ENCODE measurements at places on chromosomes 11 and 22.

GRCh38 chr11:77470504-77470903 lies 3.4 kb downstream of the PAK1 start:
- no peak for DNase-seq

- no peak for DNase-seq
Measured at GRCh38 chr11:75869661-75870455, 54.8 kb downstream of the UVRAG start.

DNA sequence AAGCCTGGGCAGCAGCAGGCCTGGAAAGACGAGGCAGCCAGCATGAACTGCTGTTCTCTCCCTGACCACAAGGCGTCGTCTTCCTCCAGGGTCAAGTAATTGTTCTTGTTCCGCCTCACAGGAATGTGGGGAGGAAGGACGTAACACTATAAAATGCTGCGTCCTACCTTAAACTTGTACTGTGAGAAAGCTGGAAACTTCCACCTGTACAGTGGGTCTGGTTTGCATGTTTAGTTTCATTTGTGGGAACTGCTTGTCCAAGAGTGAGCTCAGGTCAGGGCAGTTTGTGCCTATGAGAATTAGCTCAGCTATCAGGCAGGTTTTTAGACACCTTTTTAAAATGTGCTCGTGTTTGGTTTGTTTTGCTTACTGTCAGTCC lies 55.2 kb downstream of the PANX1 start:
- peak; percentile 15 for DNase-seq

DNA sequence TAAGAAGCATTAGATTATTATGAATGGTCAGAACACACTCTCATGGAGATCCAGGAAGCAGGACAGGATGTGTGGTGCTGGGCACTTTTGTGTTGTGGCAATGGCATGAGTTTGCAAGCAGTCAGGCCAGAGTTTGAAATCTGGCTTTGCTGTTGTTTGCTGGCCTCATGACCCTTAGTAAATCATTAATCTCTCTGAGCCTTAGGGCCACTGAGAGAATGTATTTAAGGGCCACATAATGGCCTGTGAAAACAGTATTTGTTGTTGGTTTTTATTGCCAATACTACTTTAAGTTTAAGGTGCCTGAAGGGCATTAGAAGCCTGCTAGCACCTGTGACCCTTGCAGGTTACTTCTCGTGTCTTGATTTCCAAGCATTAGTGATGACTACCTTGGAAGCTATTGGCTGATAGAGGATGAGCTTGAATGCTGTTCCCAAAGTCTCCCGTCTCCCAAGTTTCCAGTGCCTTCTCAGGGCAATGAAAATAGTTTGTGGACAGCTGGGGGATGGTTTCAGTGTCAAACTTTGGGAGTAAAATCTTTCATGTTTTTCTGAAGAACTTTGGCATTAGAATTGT lies 24.6 kb downstream of the STIM1 start:
- no peak for DNase-seq

GRCh38 chr11:120334894-120335462 lies 1.2 kb upstream of the ARHGEF12 start:
- peak; percentile 80 for DNase-seq

- peak; percentile 66 for DNase-seq
Measured at GRCh38 chr11:44096360-44097185, 1.1 kb downstream of the EXT2 start.

DNA sequence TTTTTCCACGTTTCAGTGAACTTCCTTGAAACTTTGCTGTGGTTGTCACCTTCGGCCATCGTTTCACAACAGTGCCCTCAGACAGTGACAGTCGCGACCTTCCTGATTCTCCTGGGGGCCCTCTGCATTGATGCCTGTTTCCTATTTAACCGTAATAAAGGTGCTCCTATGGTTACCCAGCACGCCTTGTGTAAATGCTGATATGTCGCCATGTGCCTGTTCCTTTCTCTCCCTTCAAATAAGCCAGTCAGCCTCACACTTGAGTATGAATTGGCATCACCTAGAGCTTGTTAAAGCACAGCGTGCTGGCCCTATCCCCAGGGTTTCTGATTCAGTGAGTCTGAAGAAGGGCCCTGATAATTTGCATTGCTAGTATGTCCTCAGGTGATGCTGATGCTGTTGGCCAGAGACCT lies 104.8 kb downstream of the MICAL2 start:
- DNase-seq = no peak

DNA sequence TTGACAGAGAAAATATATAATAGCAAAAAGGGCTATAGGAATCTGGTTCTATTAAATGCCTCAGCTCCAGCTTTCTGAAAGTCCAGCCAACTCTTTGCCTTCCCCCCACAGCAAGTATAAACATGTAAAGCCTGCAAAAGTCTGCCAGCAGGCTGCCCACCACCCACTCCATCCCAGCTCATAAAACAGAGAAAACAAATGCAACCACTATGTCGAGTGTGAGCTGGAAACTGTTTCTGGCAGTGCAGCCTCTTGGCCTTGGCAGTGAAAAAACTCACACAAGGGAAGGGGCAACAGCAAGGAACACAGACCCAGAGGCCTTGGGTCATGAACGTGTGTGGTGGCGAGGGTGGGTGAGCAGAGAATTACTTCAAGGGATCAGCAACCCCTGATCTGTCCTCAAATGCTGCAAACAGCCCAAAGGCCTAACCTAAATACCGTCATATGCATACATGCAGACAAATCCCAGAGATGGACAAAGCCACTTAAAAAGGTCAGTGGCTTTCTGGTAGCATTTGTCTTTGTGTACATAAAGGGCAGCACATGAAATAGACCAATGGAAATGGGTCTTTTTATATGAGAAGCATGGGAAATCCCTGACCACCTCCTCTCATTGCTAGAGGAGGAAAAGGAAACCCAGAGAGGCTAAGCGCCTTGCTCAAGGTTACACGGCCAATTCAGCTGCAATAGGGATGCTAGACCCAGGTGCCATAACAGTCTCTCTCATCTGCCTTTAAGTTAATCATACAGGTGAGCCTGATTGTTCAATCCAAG lies 74.8 kb downstream of the NAT10 start:
- no peak for DNase-seq

DNA sequence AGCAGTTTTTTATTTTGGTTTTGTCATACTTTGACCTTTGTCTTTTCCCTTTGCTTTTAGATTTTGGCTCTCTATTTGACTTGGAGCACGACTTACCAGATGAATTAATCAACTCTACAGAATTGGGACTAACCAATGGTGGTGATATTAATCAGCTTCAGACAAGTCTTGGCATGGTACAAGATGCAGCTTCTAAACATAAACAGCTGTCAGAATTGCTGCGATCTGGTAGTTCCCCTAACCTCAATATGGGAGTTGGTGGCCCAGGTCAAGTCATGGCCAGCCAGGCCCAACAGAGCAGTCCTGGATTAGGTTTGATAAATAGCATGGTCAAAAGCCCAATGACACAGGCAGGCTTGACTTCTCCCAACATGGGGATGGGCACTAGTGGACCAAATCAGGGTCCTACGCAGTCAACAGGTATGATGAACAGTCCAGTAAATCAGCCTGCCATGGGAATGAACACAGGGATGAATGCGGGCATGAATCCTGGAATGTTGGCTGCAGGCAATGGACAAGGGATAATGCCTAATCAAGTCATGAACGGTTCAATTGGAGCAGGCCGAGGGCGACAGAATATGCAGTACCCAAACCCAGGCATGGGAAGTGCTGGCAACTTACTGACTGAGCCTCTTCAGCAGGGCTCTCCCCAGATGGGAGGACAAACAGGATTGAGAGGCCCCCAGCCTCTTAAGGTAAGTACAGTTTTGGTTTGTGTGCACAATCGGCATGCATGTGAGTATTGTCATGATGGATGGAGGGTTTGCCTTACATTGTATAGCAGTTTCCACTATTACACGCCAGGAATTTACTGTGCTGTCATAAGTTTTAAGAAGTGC lies 25.0 kb downstream of the EP300 start:
- no peak for DNase-seq

DNA sequence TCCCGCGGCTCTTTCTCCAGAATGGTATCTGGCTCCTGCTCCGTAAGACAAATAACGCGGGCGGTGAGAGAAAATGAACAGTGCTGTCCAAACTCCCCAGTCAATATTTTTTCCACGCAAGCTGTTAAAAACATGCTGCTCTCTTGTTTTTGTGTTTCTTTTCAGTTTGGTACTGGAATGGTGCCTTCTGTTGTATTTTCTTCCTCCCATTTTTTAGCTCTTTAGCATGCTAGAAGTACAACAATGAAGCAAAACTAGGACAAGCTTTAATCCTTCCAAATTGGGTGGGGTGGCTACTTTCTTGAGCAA lies 599 bp upstream of the PPP2R1B start:
- DNase-seq = no peak

GRCh38 chr11:104943561-104943960 lies 24.8 kb downstream of the CASP4 start:
- no peak for DNase-seq

DNA sequence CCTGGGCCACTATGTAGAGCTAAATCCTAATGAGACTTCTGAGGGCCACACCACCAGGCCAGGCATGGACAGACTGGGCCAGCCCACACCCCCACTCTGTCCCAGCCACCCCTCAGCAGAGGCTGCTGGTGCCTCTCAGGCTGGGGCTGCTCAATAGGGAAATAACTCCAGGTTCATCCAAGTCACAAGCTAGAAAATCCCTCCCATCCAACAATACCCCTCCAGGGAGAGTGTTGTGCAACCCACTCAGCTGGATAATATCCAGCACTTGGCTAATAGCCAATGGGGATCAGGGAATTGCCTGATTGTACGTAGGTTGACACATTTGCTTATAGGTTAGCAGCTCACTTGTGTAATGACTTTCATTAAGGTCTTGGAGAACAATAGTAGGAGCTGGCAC lies 64.1 kb upstream of the WNT11 start:
- DNase-seq = no peak

- no peak for DNase-seq
Measured at GRCh38 chr11:841981-842369, 354 bp downstream of the POLR2L start.

DNA sequence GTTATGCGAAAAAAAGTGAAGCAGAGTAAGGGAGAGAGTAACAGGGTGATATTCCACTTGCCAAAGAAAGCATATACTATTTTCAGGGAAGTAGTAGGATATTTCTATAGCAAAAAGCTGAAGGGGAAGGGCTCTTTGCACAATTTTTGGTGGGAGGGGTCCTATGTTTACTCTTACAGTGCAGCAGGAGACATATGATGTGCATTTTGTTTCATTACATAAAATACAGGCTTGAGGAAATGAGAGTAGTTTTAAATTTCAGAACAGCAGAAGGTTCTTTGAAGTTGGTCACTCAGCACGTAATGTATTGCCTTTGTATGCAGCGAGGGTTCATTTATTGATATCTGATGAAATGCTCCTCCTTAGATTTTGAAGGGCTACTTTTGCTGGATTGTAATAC lies 3.1 kb upstream of the PIK3IP1 start:
- no peak for DNase-seq

DNA sequence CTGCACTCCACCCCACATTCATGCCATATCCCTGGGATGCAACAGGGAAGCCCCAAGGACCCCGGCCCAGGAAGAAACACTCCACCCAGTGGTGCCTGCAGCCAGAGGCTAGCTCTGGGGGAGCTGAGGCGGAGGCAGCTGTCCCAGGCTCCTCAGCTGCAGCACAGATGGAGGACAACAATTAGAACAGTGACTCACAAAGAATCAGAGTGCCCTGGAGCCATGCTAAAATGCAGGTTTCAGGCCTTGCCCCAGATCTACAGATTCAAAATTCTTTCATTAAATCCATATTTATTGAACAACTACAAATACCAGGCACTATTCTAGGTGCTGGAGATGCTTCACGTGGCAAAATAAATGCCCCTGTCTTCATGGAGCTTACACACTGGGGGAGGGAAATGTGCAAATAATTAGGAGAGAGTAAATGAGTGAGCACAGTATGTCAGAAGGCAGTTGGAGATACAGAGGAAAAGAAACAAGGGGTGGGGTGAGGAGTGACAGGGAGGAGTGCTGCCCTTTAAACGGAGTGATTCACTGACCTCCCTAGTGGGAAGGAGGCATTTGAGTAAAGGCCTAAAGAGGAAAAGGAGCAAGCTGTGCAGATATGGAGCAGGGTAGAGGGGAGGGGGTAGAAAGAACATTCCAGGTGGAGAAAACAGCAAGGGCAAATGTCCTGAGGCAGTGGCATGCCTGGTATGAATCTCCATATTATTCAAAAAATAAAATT lies 73.3 kb upstream of the CSNK2A3 start:
- no peak for DNase-seq

DNA sequence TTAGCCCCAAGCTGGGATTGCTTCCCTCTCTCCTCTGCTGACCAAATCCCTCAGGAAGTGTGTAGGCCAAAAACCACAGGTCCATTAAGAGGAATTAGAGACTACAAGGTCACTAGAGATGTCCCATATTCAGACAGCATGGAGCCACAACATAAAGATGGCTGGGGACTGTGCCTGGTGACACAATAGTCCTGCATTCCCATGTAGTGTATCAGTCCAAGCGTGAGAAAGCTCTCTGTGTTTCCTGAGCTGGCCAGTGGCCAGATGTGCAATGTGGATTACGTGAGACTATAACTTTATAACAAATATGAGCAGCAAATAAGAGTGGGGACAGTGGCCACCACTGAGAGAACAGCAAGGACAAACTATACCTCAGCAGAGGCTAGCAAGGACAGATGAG lies 7.6 kb upstream of the MS4A10 start:
- no peak for DNase-seq

DNA sequence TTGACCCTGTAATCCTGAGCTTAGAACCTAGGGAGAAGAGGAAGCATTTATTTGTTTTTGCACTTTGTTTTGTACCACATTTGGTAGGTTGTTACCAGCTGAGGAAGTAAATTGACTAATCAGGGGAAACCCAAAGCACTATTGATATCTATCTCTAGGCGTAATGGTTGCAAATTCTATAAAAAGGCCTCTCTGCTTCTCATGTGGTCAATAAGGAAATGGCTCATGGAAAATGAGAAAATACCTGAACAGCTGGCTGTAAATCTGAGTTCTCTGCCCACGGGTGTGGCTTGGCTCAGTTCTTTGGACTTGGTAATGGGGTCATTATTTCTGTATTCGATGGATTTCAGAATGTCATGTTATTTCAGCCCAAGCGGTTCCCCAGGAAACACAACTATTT lies 42.4 kb downstream of the BARX2 start:
- no peak for DNase-seq

DNA sequence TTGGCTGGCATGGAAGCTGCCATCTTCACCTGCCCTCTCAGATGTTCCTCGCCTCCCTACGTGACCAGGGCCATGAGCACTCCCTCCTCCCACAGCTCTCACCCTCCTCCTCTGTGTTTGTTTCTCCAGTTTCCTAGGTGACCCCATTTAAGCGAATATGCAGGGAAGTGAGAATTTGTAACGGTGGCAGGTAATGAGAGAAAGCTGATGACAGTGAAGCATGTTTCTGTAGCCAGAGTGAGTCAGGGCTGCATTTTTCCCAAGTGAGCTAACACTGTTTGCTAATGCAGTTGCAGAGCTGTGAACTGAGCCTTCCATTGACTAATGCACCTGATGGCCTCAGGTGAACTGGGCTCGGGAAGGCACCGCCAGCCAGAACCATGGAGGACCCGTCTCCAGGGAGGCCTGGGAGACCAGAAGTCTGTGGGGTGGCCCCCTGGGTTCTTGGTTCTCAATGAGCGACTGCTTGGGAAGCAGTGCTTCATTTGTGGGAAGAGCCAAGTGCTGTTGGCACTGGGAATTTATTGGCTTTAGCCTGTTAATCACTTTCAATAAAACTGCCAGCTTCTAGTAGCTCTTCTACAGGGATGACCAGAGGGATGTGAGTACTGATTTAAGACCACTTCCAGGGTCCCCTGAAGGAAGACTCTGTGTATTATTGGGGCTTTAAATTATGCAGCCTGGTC lies 64.5 kb downstream of the BARX2 start:
- DNase-seq = peak; percentile 98

- DNase-seq = peak; percentile 88
Measured at GRCh38 chr11:30107899-30108298, 91.1 kb upstream of the KCNA4 start.

- DNase-seq = peak; percentile 56
Measured at GRCh38 chr22:29780748-29781676, 13.8 kb downstream of the UQCR10 start.

GRCh38 chr11:46357483-46357936 lies 10.2 kb downstream of the DGKZ start:
- DNase-seq = peak; percentile 96
